ENCODE measurements at places on chromosomes 4 and X.

- DNase-seq, result no peak
These were observed 36.4 kb upstream of the ADH4 start for GRCh38 chr4:99180382-99181070.

GRCh38 chrX:139932073-139932900 lies 566 bp downstream of the ATP11C start:
- no peak for DNase-seq

GRCh38 chrX:132470179-132470578 lies 18.7 kb downstream of the MBNL3 start:
- no peak for DNase-seq

DNA sequence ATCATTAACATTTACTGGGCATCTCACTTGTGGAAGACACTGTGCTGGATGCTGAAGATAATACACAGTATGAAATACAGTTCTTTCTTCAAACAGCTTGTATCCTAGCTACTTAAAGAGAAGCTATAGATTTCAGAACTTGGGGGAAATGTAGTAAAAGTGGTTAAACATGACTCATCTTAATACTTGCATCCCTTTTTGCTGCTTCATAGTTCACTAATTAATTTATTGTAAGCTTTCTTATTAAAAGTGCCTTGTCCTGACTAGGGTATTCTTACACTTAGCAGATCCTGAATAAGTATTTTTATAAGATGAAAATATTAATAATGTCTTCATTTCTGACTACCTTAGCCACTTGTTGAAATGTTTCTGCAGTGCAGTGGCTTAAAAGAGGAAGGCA lies 132.8 kb upstream of the STIM2 start:
- DNase-seq, result no peak

- no peak for DNase-seq
These were observed 17.7 kb upstream of the P2RY8 start for GRCh38 chrX:1554469-1555210.

DNA sequence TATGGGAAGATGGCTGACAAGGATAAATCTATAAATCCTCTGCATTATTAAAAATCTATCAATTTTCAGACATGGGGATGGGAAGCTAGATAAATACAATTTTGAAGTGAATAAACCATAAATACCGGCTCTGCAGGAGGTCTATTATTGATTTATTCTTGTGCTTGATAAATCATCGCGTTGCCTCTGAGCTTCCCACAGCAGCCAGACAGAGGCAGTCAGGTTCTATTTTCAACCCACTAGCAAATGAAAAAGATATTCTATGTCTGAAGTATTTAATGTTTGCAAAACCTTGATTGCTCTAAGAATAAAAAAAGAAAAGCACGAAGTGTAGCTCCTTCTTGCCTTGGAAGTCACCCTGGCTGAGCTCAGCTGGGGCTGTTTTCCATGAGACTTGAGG lies 216.2 kb downstream of the DHRSX start:
- no peak for DNase-seq

DNA sequence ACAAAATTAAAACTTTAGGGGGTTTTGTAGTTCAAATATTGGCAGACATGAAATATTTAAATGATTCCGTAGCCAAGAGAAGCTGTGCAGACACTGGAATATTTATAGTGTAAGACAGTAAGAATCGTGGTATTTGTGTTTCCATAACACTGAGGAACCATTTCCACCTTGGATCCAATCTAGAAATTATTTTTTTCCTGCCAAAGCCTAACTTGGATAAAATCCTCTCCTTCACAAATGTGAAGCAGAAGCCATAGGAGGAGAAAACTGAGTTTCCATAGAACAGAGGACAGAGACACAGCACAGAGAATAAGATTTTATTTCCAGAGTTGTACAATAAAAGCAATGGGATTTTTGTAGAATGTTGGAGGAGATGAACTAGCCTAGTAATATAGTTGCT lies 19.9 kb upstream of the SRPX start:
- no peak for DNase-seq

All from stimulated activated CD4-positive, alpha-beta T cell treated with anti-CD3 and anti-CD28 coated beads, TNF-alpha, amount 100 ng/mL, for 1 hour (primary cell).